A673 (cell line): ENCODE measurements at places on chromosomes 7 and 10. TPM values are rescaled to one million over a fixed set of nuclear protein-coding genes. Genes with fewer than 3 reads are reported as not detected.

SLC29A3 gene
- 6.1 and 6.6 TPM in 2 replicates for total RNA-seq

DNA sequence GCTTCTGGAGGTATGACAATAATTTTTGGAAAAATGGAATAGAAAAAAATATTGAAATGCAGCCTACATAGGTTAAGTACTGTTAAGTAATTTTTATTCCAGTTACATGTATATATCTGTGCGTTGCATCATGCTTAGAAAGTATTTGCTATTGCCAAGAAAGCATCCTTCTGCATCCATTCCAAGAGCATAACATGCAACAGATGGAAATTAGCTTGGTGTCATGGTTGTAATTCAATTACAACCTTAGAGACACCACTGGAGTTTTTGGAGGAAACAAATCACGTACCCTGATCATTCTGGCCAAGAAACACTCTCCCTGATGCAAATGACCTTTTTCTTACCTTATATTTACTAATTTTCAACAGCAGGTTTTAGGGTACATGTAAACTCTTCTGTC is 1.7 kb downstream of the AKR1B1 start:
- DNase-seq = no peak
- H3K4me1 ChIP-seq = peaks cover 5% of the 10 kb centered on the region
- no peaks in the 10 kb centered on the region for H3K27me3 ChIP-seq
- no peaks in the 10 kb centered on the region for H3K36me3 ChIP-seq

ASB15 gene
- total RNA-seq = not detected in 2 replicates

DNA sequence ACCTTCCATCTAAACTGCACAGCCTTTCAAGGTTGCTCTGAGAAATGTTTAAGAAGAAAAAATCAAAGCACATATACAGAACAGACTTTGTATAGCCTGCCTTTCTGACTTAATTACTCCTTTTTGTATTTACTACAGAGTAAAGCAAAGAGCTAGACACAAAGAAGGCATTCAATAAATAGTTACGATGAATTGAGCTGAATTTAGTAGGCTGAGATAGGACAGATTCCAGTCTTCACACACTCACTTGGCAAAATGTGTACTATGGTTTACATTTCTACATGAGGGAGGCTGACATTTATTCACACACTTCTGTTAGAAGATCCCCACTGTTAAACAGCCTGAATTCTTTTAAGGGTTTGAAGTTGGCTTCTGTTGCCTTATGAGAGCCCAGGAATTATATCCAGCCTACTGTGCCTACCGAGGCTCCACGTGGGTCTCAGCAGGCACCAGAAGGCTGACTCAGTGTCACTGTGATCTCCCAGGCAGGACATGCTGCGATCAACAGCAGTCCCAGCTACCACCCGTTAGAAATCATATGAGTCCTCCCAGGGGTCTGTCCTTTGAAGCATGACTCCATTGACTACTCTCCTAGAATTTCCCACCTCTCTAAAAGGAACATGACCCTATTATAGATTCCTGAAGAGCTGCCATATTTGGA is 24.5 kb upstream of the SLC25A13 start:
- H3K27ac ChIP-seq = no peak overlapping the region
- H3K27me3 ChIP-seq = no peaks in the 10 kb centered on the region
- H3K4me1 ChIP-seq = no peaks in the 10 kb centered on the region
- no peaks in the 10 kb centered on the region for H3K36me3 ChIP-seq

GRCh38 chr7:151673216-151673615 is 153.5 kb upstream of the RHEB start:
- no peak overlapping the region for H3K4me3 ChIP-seq
- H3K27me3 ChIP-seq = no peaks in the 10 kb centered on the region
- H3K4me1 ChIP-seq = peaks cover 7% of the 10 kb centered on the region
- H3K36me3 ChIP-seq = no peaks in the 10 kb centered on the region
- no peak overlapping the region for H3K27ac ChIP-seq
